Nephron progenitor cell (in vitro differentiated cells): ENCODE measurements at places on chromosomes 13 and 19.

GRCh38 chr13:21796775-21797514 lies 126.1 kb downstream of the FGF9 start:
- no peak for DNase-seq

DNA sequence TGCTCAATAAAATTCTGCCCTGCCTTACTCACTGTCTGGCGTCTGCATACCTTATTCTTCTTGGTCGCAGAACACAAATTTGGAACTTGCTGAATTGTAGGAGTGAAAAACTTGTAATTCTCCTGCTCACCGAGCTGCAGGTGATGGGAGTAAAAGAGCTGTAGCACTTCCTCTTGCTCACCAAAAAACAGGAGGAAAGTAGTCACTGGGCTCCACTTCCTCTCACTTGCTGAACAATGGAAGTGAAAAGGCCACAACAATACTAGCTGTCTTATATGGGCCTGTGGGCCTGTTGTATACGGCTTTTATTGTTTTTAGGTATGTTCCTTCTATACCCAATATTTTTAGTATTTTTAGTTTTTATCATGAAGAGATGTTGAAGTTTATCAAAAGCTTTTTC lies 978.7 kb downstream of the SLITRK5 start:
- DNase-seq: no peak

DNA sequence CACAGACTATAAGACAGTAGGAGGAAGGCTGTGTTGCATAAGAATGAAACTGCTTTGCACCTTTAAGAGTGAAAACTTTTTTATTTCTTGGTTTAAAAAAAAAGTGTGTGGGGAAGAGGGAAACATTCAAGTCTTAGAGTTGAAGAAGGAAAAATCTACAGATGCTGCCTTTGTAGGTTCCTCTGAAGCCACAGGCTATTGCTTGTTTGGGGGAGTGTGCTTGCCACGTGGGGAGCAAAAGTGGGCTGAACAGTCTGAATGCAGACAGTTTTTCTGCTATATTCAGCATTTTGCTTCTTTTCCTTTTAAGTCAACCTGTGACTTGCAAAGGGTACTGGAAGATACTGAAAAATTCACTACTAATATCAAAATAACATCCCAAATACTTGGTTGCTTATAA lies 36.9 kb downstream of the EFNB2 start:
- no peak for DNase-seq

DNA sequence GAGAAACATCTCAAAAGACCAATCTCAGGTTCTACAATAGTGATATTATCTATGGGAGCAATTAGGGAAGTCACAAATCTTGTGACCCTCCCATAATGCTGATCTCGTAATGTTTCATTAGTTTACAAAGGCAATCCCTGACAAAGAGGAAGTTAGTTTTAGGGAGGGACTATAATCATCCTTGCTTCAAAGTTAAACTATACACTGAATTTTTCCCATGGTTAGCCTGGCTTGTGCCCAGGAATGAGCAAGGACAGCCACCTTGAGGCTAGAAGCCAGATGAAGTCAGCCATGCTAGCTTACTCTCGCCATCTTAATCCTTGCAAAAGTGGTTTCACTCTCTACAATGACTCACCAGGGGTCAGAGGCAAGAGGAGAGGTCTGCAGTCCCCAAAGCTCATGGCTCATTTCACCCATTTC lies 5.4 kb downstream of the CEACAM3 start:
- DNase-seq: no peak

DNA sequence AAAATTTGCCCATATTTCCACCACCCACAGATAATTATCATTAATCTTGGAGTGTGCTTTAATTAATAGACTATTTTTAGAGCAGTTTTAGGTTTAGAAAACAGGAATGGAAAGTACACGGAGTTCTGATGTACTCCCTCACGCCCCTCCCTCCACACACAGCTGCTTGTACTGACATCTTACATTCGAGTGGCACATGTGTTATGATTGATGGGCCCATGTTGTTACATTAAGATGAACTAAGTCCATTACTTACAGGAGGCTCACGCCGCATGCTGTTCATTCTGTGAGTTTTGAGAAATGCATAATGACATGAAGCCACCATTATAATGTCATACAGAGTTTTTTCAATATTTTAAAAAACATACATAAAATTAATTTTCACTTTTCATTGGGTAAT lies 1.2 kb upstream of the SPATA13 start:
- DNase-seq: no peak

- no peak for DNase-seq
Observed at GRCh38 chr13:112251930-112252585, 124.1 kb upstream of the SPACA7 start.

DNA sequence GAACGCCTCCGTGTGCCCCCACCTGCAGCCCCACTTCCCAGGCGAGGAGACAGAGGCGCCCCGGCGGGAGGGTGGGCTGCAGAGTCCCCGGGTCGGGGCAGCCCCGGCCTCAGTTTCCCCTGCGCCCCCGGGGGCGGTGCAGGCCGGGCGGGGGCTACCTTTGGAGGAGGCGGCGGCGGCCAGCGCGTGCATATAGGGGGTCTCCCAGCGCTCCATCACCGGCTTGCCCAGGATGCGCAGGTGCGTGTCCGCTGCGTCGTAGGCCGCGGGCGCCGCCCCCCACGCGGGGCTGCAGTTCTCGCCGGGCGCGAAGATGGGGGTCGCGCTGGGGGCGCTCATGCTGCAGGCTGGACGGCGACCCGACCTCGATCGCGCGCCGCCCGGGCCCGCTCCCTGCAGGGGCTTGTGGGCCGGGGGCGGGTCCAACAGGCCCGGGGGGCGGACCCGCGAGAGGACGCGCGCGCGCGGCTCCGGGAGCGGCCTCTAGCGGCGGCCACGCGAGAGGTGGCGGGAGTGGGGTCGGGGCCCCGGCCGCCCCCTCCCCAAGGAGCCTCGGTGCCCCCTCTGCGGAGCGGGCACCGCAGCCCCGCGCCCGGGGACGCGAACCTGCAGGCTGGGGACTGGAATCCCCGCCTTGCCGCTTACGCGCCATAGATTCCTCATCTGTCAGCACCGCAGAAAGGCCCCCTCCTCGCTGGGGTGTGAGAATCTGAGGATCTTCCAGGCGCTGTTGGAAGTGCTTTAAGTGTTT lies at the start of gene GAMT:
TSS of gene GAMT (minus strand) at position 405 of the 751 bp plus-strand sequence. CDS start at position 339, 66 bp downstream.
- DNase-seq: peak; percentile 73

GRCh38 chr19:50785329-50785728 lies 4.9 kb upstream of the ACP4 start:
- DNase-seq: no peak

DNA sequence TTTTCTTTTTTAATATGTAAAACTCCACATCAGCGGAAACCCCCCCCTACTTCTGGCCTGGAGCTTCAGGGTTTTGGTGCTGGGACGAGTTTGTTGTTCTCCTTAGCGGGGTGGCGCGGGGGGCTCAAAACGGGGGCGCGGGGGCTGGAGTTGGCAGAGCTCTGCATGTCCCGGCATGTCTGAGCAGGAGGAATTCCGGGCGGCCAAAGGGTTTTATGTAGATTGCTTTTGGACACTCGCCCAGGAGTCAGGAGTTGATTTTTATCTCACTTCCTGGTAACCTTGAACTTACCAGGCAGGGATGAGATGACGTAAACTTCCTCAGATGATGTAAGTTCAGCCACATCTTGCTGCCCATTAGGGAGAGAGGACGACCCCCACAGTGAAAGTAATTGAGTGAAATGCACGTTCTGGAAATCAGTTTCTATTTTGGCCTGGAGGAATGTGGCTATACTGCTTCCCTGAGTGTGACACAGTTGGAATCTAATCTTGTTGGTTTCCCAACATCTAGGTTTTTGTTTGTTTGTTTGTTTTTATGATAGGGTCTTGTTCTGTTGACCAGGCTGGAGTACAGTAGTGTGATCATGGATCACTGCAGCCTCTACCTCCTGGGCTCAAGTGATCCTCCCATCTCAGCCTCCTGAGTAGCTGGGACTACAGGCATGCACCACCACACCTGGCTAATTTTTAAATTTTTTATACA lies 21.0 kb upstream of the GDF15 start:
- DNase-seq: no peak

- no peak for DNase-seq
Observed at GRCh38 chr19:34588249-34588648, 88.7 kb downstream of the SCGB2B2 start.

GRCh38 chr19:4140237-4140711 lies 13.2 kb upstream of the CREB3L3 start:
- DNase-seq: peak; percentile 50

- DNase-seq: no peak
Observed at GRCh38 chr13:103101901-103102300, 35.7 kb upstream of the SLC10A2 start.

- peak; percentile 20 for DNase-seq
Observed at GRCh38 chr13:27381601-27382000, 42.8 kb upstream of the GTF3A start.

DNA sequence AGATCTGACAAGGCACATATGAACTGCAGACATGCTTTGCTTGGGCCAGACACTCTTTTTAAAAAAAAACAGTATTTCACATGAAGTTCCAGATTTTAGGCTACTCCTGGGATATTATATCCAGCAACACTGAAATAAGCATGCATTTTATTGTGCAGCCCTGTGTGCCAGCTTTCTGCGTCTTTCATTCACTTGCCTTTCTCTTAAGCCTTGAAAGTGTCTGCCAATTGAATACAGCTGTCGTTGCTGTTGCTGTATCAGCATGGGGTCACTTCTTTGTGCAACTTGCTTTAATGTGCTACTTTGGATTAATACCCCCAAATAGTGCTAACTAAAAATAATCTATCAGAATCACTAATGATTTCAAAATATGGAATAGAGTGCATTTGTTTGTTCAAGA lies 657.8 kb downstream of the SLITRK6 start:
- DNase-seq: no peak

- no peak for DNase-seq
Observed at GRCh38 chr19:45581576-45581975, 3.0 kb downstream of the OPA3 start.

DNA sequence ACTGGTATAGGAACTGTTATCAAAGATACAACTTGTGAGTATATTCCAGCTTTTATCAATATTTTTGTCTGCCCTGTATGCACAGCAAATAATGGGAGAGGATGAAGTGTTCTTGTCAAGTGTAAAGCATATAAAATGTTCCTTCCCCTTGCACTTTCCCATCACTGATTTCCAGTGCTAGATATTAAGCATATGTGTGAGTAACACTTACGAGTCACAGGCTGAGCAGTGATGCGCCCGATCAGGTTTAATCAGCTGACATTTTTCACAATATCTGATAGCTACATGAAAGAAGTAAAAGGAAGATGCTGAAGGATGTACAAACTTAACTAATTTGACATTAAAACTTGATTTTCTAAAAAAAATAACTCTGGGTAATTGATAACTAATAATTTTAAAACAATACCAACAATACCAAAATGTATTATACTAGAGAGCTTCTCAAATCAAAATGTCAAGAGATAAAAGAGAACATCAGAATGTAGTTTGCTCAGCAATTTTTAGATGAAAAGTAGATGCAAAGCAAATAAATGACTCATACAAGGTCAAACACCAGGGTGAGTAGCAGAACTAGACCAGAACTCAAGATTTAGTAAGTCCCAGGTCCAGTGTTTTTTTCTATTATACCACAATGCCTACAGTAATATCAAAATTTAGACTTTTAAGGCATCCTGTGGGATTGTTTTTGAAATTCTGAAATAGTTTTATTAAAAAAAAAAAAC lies 56.4 kb downstream of the ZDHHC20 start:
- no peak for DNase-seq

- peak; percentile 57 for DNase-seq
Observed at GRCh38 chr13:24053519-24054251, 106.8 kb upstream of the SPATA13 start.

GRCh38 chr19:31070146-31071065 lies 278.8 kb downstream of the TSHZ3 start:
- DNase-seq: no peak

DNA sequence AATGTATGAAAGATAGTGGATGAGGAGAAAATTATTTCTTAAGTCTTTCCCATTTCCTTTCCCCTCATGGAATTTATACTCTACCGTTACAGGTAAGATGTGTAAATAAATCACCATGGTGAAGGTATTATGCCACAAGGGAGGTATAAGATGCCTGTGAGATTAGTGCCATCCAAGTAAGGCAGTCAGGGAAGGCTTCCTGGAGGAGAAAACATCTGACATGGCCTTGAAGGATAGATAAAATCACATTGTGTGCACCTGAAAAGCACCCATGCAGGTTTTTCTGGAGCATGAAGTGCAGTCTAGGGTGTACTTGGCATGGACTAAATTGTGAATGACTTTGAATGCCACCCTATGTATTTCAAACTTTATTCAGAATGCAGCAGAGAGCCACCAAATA lies 15.3 kb downstream of the MBNL2 start:
- no peak for DNase-seq

DNA sequence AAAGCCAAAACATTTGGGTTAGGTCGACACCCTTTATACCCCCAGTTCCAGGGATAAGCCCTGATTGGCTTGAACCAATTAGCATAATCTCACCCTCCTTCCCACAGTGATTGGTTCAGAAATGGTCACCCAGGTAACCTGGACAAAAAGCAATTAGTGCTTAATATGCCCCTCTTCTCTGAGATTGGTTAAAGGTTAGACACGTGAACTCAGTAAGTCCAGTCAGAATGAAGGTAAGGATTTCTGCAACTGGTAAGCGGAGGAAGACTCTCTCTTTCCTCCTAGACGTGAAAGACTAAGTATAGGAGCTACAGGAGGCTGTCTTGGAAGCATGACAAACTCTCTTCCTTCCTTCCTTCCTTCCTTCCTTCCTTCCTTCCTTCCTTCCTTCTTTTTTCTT lies 1.3 kb upstream of the PNMA8C start:
- no peak for DNase-seq

GRCh38 chr19:31220540-31220939 lies 128.7 kb downstream of the TSHZ3 start:
- no peak for DNase-seq

DNA sequence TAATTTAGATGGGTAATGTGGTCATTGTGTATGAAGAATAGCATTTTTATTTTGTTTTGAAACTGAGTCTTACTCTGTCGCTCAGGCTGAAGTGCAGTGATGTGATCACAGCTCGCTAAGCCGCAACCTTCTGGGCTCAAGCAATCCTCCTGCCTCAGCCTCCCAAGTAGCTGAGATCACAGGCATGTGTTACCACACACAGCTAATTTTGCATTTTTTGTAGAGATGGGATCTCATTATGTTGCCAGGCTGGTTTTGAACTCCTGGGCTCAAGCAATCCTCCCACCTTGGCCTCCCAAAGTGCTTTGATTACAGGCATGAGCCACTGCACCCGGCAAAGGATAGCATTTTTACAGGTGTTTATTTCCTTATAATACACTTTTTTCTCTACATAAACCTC lies 36.6 kb downstream of the SERTM1 start:
- DNase-seq: no peak

DNA sequence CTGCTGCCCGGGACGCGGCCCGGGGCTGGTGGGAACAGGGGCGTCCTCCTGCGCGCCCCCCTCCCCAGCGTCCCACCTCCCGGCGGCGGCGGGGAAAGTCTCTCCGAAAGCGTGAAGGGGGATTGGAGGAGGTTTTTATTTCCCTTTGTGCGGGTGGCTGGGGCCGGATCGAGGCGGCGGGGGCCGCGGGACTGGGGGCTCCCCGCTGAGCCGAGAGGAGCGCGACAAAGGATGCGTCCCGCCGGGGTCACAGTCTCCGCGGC lies 132 bp downstream of the SHD start:
- no peak for DNase-seq

- DNase-seq: no peak
Observed at GRCh38 chr19:44904426-44904994, 1.1 kb upstream of the APOE start.

- peak; percentile 44 for DNase-seq
Observed at GRCh38 chr13:43303033-43303729, 279.8 kb downstream of the DNAJC15 start.

GRCh38 chr19:10268071-10268470 lies 2.8 kb upstream of the ICAM1 start:
- DNase-seq: no peak
